ENCODE measurements at places on chromosomes 6 and 20.

DNA sequence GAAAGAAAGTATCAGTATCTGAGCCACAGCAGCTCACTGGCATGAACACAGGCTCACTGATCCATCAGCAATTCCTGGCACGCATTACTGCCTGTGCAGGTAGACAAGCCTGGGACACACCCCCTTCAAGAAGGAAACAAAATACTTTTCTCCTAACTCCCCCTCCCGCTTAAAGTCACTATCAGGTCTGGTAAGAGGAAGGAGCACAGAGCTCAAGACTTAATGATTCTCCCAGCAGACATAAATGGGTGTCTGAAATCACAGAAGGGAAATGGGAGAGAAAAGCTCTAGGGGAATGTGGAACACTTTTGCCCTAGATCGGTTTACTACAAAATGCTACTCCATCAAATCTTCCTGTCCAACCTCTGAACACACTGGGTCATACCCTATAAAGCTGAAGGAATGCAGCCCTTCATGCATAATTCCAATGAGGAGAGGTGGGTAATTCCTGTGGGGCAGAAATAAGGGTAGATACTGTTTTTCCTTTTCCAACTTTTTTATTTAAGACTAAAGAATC is at the start of gene ADGRF1:
ADGRF1 (minus strand) TSS at position 58 of the 517 bp plus-strand sequence. CDS start 13,271 bp downstream, outside the sequence.
- DNase-seq: peak; percentile 79

GRCh38 chr6:167689751-167690150 is 137.0 kb upstream of the AFDN start:
- no peak for DNase-seq

DNA sequence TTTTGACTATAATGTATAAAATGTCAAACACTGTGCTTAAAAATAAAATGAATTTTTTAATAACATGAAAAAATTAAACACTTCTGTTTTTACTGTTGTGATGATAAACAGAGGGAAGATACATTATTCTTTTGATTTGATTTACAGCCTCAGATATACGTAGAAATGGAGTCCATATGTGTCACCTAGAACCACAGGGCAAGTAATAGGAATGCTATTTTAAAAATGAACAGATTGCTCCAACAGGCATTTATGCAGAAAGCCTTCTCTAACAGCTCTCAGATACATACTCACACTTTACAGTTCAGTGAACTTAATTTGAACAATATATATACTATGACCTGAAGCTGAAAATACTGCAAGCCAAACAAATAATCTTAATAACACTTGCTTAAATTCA is 1551.0 kb downstream of the GRIK2 start:
- no peak for DNase-seq

DNA sequence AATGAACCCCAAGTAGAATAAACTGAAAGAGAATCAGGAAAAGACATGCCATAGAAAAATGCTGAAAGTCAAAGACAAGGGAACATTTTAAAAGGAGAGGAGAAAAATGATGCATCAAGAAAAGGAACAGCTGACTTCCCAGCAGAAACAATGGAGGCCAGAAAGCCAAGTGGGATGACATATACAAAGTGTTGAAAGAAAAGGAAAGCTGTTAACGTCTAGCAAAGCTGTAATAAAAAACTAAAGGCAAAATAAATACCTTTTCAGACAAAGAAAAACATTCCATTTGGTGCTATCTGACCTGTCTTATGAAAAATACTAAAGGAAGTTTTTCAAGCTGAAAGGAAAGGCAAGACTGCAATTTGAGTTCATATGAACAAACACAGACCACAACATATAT is 34.1 kb upstream of the PDE10A start:
- DNase-seq: no peak

DNA sequence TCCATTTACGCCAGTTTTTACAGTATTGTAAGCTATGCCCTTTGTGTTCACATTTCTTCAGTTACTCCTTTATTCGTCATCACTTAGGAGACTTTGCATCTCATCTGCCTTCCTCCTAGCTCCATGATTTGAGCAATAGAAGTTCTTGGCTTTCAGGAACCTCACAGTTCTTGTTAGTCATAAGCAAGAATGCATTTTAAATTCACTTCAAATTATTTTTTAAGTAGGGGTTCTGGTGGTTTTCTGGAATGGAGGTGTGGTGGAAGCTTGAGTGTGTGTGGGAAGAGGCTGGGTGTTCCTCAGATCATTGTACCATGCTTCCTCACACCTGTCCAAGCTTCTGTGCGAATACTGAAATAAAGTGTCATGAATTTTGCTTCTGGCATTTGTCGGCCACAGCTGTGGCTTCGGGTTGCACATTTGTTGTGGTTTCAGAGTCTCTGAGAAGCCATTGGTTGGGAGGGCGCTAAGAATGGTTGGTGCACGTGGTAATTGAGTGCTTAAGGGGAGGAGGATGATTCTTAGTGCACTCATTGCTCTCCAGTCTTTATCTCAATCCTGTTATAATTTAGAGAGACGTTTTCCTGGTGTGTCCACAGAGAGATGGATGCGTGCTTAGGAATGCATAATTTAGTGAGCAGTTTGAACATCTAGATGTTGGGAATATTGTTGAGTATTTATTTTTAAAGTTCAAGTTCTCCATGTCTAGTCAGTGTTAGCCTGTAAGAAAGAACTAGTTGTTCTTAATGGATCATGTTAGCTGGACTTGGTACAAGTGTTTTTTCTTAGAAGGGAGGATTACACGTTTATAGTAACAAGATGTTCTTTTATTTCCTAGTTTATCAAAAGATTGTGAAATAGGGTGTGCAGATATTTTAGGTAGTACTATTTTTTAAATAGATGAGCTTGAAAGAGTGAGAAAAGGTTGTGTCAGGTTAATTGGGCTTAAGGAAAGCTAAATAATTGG is 31.9 kb downstream of the FOXO3 start:
- DNase-seq: peak; percentile 85

GRCh38 chr6:8831366-8832152 is 396.2 kb upstream of the SLC35B3 start:
- no peak for DNase-seq

- no peak for DNase-seq
Observed at GRCh38 chr6:1747531-1747930, 137.8 kb downstream of the FOXC1 start.

DNA sequence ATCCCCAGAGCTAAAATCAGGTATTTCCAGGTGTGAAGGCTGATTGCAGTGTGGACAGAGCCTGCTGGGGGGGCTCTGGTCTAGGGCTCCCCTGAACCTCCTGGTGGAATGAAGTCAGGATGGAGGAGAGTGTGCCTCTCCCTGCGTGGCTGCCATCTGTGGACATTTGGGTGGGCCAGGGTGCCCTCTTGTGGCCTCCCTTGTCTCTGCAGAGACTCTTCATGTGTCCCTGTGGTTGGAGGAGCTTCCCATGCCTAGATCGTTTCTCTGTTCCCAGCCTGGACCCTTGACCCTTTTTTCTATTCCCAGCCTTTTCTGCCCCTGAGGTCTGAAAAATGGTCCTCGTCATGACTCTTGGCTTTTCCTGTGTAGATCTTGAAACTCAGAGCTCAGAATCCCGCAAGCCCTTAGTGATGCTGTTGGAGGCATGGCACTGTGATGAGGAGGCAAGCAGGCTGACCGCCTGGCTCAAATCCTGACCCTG is 9.9 kb upstream of the PSMF1 start:
- peak; percentile 24 for DNase-seq

DNA sequence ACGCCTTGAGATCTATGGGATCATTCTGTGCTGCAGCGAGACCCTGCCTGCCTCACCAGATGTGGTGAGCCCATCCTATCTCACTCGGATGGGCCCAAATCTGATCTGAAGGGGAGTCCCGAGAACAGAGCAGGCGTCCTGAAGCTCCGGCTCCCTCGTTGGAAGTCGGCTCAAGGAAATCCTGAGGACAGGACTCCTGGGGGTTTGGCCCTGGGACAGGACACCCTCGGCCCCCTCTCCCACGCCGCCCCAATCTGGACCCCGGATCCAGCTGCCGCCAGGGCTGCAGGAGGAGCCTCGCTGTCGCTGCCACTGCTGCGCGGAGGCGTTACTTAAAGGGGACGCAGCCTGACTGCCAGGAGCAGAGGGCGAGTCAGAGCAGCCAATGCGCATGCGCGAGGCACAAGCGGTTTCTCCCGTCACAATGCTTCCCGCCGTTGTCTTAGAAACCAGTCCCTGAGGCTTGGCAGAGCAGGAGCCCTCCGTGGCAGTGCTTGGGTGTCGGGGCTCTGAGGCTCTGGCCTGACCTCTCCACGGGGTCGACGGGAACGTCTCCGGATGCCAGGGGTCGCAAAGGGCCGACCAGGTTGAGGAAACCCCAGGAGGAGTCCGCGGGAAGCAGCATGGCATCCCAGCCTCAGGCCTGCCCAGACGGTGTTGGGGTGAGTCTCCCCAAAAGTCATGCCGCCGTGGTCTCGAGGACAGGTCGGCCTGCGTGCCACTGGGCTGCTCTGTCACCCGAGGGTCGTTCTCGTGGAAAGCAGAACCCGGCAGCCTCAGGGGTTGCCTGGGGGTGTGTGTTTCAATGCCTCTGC is 1567.8 kb upstream of the DEFB115 start:
- DNase-seq: no peak

GRCh38 chr6:151059612-151060095 is 180.1 kb upstream of the AKAP12 start:
- DNase-seq: peak; percentile 8

DNA sequence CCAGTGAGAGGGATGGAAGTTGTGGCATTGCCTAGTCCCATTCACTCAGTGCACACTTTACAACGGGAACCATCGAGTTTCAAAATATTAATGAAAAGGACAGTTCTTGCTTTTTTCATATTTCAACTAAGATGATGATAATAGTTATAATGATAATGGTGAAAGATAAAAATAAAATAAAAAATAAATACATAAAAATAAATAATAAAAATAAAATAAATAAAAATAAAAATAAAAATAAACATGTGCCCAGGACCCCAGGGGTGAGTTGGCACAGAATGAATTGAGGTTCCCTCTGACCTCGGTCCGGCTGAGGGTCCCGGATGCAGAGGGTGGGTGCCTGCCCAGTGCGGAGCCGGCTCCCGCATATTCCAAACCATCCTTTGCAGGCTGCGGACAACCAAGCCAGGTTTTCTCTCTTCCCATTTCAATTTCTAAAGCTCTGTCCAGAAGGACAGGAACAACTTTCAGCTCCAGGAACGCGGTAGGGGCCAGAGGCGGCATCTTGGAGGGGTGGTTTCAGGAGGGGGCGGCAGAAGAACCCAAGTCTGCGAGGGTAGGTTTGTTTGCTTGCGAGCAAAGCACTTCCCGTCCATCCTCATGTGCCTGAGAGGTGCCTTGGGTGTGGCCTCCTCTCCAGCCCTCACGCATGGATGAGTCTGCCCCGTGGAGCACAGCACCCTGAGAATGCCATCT is 236.8 kb downstream of the DLL1 start:
- DNase-seq: no peak

GRCh38 chr6:17293395-17293794 is 12.2 kb downstream of the RBM24 start:
- no peak for DNase-seq

GRCh38 chr6:143298071-143298470 is 152.4 kb downstream of the ADAT2 start:
- no peak for DNase-seq

GRCh38 chr6:119161438-119161837 is 83.0 kb upstream of the FAM184A start:
- no peak for DNase-seq

DNA sequence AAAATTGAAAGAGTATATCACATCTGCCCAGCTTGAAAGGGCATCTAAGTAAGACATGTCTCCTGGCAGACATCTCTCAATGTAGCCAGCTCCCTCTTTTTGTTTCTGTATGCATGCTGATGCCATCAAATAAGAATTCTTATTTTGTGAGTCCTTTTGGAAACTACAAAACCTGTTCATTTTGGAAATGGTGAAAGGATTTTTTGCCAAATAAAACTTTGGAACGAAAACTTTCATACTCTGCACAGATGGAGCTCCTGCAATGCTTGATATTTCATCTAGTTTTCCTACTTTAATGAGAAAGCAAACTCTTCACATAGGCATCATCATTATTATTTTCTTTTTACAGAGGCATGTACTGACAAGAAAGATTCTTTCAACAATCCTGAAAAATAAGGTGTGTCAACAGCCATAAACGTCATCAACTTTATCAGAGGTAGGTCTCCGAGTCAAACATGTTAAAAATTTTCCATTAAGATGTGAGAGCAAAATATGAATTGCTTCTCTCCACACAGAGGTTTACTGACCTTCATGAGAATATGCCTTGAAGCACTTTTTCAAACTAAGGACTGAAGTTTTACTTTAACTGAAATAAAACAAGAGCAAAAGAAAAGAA is 26.2 kb upstream of the CMTR1 start:
- peak; percentile 70 for DNase-seq

- no peak for DNase-seq
Observed at GRCh38 chr6:33410711-33411631, at the start of gene PHF1. TSS of gene PHF1 (plus strand) at chr6:33411014. CDS start at chr6:33412264, 1,250 bp downstream.

- no peak for DNase-seq
Observed at GRCh38 chr20:53073636-53074415, 101.7 kb downstream of the TSHZ2 start.

DNA sequence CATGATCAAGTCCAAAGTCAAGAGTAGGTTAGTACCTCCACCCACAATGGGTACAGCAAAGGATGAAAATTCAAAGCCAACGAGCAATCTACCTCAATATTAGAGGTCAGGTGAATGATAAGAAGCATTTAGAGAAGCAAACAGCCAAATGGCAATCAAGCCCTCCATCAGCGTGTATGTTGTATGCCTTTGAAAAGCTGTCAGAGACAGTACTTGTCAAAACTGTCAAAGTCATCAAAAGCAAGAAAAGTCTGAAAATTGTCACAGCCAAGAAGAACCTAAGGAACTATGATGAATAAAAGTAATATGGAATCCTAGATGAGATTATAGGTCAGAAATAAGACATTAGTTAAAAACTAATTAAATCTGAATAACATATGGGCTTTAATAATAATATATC is 99.3 kb downstream of the PCSK2 start:
- DNase-seq: no peak

- peak; percentile 9 for DNase-seq
Observed at GRCh38 chr6:75609639-75610590, 8.2 kb downstream of the SENP6 start.

DNA sequence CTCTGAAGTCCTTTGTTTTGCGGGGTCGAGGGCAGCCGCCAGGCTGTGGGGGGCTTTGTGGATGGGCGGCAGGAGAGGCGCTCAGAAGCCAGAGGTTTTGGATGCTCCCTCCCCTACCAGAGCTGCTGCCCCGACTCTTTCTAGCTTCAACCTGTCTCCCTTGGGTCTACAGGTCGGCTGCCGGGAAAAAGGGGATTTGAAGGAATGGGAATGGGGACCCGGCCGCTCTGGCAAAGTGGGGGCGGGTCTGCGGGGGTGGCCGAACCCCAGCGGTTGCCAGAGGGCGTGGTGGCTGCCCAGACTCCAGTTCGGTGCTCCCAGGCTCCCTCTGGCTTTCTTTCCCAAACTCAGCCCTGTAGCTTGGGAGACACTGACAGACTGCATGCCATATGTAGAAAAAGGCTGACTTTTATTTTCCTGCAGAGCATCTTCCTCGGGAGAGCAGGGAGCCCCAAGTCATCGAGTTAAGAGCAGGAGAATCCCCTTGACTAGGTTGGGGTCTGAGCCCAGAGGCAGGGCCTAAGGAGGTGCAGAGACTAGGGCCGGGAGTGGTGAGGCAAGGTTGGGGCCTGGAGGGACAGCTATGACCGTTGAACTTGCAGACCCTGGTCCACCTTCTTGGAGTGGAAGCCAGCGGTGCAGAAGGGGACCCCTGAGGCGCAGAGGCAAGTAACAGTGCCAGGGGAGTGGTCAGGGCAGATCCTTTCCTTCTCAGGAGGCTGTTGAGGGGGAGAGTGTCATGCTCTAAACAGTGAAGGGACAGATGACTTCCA is 1.4 kb upstream of the PPP1R18 start:
- DNase-seq: no peak

GRCh38 chr20:37927410-37928095 is 24.6 kb downstream of the VSTM2L start:
- no peak for DNase-seq
